ENCODE measurements at places on chromosomes 2 and 18. TPM values are rescaled to one million over a fixed set of nuclear protein-coding genes. Genes with fewer than 3 reads are reported as not detected.

MYO7B gene
- under 0.01 TPM for total RNA-seq

CLEC4F gene
- total RNA-seq = not detected

TGFA gene
- 3.1 TPM for total RNA-seq

C1QL2 gene
- not detected for total RNA-seq

TNS1 gene
- 5.5 TPM for total RNA-seq

SLC4A3 gene
- total RNA-seq = 5.9 TPM

HOXD9 gene
- not detected for total RNA-seq

TOGARAM2 gene
- total RNA-seq = not detected

SPOPL gene
- total RNA-seq = 12.6 TPM

ALK gene
- total RNA-seq = under 0.01 TPM

CFAP65 gene
- total RNA-seq = not detected

TAF1B gene
- total RNA-seq = 19.0 TPM

MAP3K19 gene
- not detected for total RNA-seq

ARHGAP25 gene
- 0.79 TPM for total RNA-seq

LRRC30 gene
- not detected for total RNA-seq

COL3A1 gene
- total RNA-seq = 6,874 TPM

ECEL1 gene
- not detected for total RNA-seq

ZNF396 gene
- total RNA-seq = 2.0 TPM

SCYGR4 gene
- total RNA-seq = not detected

RSAD2 gene
- total RNA-seq = not detected

VIT gene
- 0.39 TPM for total RNA-seq

GAL3ST2 gene
- 0.79 TPM for total RNA-seq

GRHL1 gene
- 8.2 TPM for total RNA-seq

IL37 gene
- not detected for total RNA-seq

GREB1 gene
- total RNA-seq = under 0.01 TPM

STAMBP gene
- total RNA-seq = 37.1 TPM

M1AP gene
- 0.39 TPM for total RNA-seq

EDAR gene
- not detected for total RNA-seq

RRM2 gene
- total RNA-seq = 18.5 TPM

SPP2 gene
- total RNA-seq = not detected

OXER1 gene
- 2.0 TPM for total RNA-seq

ASPRV1 gene
- total RNA-seq = 0.33 TPM

UGT1A8 gene
- not detected for total RNA-seq

ATIC gene
- total RNA-seq = 19.4 TPM

NCKAP5 gene
- 0.79 TPM for total RNA-seq

ITPRIPL1 gene
- 4.3 TPM for total RNA-seq

SULT1C2 gene
- total RNA-seq = not detected

RNF144A gene
- 6.4 TPM for total RNA-seq

VSNL1 gene
- 0.39 TPM for total RNA-seq
